ENCODE measurements at places on chromosomes 2 and 18. TPM values are rescaled to one million over a fixed set of nuclear protein-coding genes. Genes with fewer than 3 reads are reported as not detected.

UGT1A8 gene
- 0.15 TPM for total RNA-seq

PPP3R1 gene
- 77.9 TPM for total RNA-seq

SP140L gene
- 16.6 TPM for total RNA-seq

DNA sequence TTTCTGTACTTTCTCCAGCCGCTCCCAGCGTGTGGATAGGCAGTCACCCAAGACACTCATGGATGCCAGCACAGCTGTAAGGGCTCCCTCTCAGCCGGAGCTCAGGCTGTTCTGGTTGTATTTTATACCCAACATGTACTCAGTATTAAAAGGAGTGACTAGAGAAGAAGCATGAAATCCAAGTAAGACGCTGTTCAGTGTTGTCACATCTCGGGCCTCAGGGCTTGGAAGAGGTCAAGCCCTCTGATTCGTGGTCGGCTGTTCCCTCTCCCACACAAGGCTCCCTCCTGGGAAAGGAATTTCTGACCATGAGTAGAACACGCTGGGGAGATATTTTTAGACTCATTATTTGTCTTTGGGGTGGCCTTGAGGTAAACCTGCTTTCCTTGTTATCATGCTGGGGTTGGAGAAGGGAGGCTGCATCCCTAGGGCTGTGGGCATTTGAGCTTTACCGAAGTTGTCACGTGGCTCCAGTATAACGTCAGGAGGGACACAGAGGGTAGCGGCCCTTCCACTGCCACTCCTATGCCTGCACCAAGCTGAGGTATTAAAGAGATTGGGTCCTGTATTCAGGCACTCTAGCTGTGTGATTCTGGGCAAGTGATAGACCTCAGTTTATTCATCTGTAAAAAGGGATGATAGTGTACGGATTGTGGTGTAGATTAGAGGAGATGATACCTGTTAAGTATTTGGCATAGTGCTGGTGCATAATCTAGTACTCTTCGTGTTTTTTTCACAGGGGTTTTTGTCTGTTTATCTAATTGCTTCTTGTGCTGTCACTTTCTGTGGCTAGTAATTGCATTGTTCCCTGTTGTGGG, 34.1 kb downstream of the HK2 start:
- H3K4me1 ChIP-seq, result peaks cover 8% of the 10 kb centered on the region

DNA sequence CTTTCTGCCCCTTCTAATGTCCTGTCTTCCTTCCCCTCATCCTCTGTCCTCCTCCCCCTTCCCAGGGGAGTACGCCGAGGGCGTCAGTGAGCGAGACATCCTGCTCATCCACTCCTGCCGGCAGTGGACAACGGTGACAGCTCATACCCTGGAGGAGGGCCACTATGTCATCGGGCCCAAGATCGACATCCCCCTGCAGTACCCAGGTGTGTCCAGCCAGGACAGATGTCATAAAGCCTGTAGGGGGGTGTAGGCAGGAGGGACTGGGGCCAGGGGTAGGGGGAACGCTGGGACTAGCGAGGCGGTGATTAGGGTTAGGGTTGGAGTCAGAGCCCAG, 3.4 kb downstream of the GAREM2 start:
- DNase-seq, result no peak
- H3K27me3 ChIP-seq, result no peaks in the 10 kb centered on the region
- no peak overlapping the region for H3K27ac ChIP-seq
- H3K4me1 ChIP-seq, result peaks cover 11% of the 10 kb centered on the region

GRCh38 chr18:52553441-52553840, 213.4 kb downstream of the DCC start:
- DNase-seq, result no peak
- H3K4me3 ChIP-seq, result no peak overlapping the region
- H3K36me3 ChIP-seq, result no peaks in the 10 kb centered on the region
- H3K27ac ChIP-seq, result no peak overlapping the region
- no peaks in the 10 kb centered on the region for H3K4me1 ChIP-seq

- no peak for DNase-seq
- H3K27me3 ChIP-seq, result no peaks in the 10 kb centered on the region
- no peak overlapping the region for H3K4me3 ChIP-seq
- H3K4me1 ChIP-seq, result no peaks in the 10 kb centered on the region
Observed at GRCh38 chr2:148300544-148300943, 279.7 kb downstream of the MBD5 start.
